ENCODE measurements at places on chromosomes 13 and 19. TPM values are rescaled to one million over a fixed set of nuclear protein-coding genes. Genes with fewer than 3 reads are reported as not detected.

The GPR18 gene
- total RNA-seq = not detected

The SHISA2 gene
- 0.18 TPM for total RNA-seq

The SLC7A9 gene
- 0.95 TPM for total RNA-seq

The CKM gene
- total RNA-seq = not detected

The CCDC122 gene
- total RNA-seq = 15.2 TPM

The TEX29 gene
- not detected for total RNA-seq

The VAV1 gene
- 0.95 TPM for total RNA-seq

The RETN gene
- not detected for total RNA-seq

- no peak for DNase-seq
Observed at GRCh38 chr13:83162493-83162892, 719.8 kb downstream of the SLITRK1 start.

GRCh38 chr13:27808851-27809550 is 16.7 kb downstream of the GSX1 start:
- no peak for DNase-seq

DNA sequence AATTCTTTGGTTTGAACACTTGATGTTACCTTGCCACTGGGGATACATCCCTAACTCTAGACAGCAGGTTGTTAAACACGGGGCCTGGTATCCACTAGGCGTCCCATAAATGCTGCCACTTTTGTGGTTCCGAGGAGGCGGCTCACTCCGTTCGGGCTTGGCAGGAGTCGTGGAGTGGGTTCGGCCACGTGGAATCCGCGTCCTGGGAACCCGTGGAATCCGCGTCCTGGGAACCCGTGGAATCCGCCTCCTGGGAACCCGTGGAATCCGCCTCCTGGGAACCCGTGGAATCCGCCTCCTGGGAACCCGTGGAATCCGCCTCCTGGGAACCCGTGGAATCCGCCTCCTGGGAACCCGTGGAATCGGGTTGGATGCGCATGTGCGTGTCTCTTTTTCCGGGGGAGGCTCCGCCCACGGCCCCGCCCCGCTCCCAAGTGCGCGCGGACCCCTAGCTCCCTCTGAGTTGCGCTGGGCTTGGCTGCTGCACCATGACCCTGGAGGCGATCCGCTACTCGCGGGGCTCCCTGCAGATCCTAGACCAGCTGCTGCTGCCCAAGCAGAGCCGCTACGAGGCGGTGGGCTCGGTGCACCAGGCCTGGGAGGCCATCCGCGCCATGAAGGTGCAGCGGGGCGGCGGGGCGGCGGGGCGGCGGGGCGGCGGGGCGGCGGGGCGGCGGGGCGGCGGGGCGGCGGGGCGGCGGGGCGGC is at the start of gene MRI1:
Gene MRI1, plus strand, starts transcription at position 422 of the 707 bp plus-strand sequence. Its CDS starts 67 bp downstream, at position 489.
- peak; percentile 86 for DNase-seq

- DNase-seq = peak; percentile 36
Observed at GRCh38 chr19:35436477-35437405, 11.3 kb upstream of the FFAR2 start.

- DNase-seq = no peak
Observed at GRCh38 chr19:30046522-30046921, 104.5 kb downstream of the URI1 start.

GRCh38 chr13:97225533-97225932 is 3.4 kb downstream of the MBNL2 start:
- DNase-seq = no peak

DNA sequence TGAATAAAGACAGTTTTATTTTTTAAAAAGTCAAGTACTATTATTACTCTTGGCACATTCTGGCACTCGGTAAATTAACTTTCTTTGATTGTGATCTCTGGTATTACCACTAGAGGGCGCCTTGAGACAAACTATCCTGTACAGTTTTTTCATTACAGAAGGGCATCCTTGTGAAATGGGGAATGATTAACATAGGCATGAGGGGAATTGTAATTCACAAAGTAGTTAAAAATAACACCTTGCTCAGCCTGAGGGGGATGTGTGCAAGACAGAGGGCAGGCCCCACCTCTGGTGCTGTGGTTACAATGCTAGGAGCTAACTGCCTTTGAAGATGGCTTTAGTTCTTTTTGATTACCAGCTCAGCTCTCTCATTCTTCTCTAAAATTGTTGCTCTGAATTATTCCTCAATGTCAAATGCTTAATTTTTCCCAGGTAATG is 24.2 kb upstream of the C1QTNF9B start:
- no peak for DNase-seq

GRCh38 chr13:40776232-40776631 is 5.2 kb upstream of the MRPS31 start:
- DNase-seq = no peak

GRCh38 chr13:51155161-51155560 is 44.1 kb upstream of the C13orf42 start:
- no peak for DNase-seq

DNA sequence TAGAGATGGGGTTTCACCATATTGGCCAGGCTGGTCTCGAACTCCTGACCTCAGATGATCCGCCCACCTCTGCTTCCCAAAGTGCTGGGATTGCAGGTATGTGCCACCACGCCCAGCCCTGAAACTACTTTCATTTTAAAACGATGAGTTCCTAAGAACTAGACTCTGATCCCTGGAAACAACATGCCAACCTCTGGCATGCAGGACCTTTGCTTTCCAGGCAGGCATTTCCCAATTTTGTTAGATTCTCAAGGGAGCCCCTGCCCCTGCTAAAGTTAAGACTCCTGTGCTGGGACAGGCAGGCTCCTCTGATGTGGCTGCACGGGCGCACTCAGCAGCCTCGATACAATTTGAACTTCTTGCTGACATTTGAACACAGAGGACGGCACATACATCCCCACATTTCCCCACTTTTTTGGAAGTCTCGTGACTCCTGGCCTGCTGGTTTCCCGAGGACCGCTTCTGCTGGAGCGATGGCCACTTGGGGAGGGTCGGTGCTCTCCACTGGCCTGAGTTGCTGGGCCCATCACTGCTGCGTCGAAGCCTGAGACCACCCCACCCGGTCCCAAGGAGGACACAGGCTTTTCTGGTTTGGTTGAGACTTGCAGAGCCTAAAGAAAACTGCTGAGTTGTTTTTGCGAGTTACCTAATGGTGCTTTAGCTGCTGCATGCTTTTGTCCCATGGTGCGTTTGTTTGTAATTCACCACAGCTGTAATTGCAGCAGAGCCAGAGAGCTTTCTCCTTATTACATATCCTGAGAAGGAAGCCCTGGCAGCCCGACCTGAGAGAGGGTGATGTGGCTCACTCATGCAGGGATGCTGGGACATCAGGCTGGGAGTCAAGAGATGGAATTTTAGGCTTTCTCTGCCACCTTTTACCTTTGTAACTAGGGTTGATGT is 8.2 kb downstream of the ATP11A start:
- no peak for DNase-seq

DNA sequence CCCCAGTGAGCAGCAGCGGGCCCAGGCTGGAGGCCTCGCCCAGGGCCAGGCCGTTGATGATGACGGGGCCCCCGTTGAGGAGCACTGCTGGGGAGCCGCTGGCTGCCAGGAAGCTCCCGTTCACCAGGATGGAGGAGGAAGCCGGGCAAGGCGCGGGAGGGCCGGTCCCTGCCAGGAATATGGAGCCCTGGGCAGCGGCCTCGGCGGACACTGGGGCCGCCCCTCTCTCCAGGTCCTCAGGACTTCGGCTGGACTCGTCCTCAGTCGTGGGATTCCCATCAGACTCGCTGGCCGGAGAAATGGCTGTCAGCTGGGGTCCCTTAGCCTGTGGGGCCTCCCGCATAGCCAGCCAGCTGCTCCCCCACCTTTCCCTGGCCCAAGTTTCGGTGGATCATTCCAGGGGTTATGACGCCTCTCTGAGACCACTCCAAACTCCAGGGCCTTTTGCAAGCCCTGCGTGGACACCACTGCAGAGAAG is 2.1 kb downstream of the SIX5 start:
- DNase-seq = no peak

GRCh38 chr13:66926851-66927524 is 303.1 kb downstream of the PCDH9 start:
- DNase-seq = no peak

DNA sequence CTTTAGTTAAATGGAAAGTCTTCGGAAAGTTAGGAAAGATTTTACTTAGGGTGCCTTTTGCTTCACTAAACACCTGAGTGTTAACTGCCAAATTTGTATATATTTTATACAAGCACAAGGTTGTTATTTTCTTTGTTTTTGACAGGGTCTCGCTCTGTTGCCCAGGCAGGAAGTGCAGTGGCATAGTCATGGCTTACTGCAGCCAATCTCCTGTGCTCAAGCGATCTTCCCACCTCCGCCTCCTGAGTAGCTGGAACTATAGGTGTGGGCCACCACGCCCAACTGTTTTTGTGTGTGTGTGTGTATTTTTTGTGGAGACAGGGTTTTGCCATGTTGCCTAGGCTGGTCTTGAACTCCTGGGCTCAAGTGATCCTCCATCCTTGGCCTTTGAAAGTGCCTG is 16.2 kb downstream of the KCTD4 start:
- DNase-seq = no peak

GRCh38 chr13:75612354-75612753 is 23.8 kb upstream of the LMO7 start:
- no peak for DNase-seq

DNA sequence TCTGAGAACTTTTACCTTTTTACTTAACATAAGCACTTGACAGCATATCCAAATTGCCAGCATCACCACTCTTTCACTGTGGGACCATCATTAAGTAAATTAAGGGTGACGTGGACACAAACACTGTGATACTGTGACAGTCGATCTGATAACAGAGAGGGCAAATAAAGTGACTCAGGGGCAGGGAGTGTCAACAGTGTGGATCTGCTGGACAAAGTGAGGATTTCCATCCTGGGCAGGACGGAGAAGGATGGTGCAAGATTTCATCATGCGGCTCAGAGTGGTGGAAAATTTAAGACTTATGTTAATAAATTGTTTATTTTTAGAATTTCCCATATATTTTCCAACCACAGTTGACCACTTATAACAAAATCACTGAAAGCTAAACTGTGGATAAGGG is 60.0 kb upstream of the WDFY2 start:
- no peak for DNase-seq

DNA sequence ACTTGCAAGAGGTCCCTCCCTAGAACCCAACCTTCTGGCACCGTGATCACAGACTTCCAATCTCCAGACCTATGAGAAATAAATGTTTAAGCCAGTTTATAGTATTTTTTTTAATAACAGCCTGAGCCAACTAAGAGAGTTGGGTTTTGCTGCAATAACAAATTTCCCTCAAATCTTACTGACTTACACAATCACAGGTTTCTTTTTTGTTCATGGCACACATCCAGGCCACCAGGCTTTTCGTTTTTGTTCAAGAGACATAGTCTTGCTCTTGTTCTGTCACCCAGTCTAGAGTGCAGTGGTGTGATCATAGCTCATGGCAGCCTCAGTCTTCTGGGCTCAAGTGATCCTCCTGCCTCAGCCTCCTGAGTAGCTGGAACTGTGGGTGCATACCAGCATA is 2.0 kb upstream of the SELENOV start:
- DNase-seq = no peak

GRCh38 chr13:60282186-60282585 is 114.8 kb upstream of the TDRD3 start:
- no peak for DNase-seq

- DNase-seq = no peak
Observed at GRCh38 chr19:33225458-33225926, at the start of gene SLC7A10. Gene SLC7A10, minus strand, starts transcription at chr19:33225850. Its CDS starts 147 bp downstream, at chr19:33225703.

DNA sequence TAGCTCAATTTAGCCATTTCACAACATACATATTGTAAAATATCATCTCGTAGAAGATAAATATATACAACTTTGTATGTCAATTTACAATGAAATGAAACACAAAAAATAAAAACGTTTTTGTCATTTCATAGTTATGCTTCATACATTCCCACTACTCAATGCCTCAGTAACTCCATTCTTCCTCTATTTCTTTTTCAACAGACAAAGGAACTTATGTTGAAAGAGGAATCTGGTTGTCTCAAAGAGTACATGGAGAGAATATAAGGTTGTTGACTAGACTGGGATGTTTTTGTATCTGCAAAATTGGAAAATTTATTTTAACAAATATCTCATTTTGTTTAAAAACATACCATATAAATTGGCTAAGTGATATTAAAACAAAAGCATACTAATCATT is 12.8 kb downstream of the KCTD12 start:
- DNase-seq = no peak

DNA sequence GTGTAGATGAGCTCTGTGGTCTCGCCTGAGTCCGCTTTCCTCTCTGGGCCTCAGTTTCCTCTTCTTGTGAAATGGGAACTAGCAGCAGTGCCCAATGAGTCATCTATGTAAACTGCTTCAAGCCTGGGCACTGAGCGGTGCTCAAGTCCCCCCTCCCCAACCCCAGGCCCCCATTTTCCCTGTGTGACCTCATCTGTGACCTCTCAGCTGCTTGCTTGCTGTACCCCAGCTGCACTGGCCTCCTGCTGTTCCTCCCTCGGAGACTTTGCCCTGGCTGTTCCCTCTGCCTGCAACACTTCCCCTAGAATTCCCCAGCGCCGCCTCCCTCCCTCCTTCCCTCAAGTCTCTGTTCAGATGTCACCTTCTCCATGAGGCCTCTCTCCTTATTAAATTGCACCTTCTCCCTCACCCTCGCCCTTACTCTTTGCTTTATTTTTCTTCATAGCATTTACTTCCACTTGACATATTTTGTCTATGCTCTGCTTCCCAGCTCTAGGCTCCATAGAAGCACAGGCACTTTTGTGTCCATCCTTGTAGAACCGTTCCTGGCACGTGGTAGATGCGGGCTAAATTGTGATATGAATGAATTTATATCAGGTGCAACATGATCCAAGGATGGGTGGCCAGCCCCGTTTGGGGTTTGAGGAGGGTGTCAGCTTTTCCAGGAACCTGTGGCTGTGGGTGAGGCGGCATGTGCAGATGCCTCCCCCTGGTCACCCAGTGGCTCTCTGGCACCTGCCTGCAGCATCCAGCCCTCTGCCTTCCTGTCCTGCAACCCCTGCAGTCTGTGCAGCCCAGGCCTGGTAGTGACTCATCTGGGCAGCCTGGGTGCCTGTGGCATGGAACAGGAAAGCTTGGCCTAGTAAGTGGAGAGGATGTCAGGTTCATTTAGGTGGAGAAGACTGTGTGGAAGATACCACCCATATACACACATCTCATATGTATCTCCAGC is 26.3 kb downstream of the SIPA1L3 start:
- DNase-seq = no peak
